SIG-M5 (cell line): ENCODE measurements at places on chromosomes 2 and 18.

DNA sequence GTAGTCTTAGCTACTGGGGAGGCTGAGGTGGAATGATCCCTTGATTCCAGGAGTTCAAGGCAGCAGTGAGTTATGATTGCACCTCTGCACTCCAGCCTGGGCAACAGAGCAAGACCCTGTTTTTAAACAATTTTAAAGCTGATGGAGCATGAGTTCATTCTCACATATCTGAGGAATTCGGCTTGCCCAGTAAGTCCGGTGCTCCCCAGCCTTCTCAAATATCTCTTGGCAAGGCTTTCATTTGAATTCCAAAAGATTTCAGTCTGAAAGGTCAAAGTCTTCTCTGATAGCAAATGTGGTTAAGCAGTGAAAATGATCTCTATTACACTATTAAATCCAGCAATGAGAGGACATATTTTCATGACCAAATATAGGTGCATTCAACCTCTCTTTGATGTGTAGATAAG, 27.9 kb downstream of the PIEZO2 start:
- no peak for DNase-seq

GRCh38 chr2:64839844-64840243, 149.4 kb upstream of the SLC1A4 start:
- no peak for DNase-seq

GRCh38 chr18:9337873-9338272, 3.3 kb downstream of the TWSG1 start:
- peak; percentile 67 for DNase-seq

- DNase-seq = no peak
Observed at GRCh38 chr2:27621524-27621923, 7.3 kb downstream of the CCDC121 start.

DNA sequence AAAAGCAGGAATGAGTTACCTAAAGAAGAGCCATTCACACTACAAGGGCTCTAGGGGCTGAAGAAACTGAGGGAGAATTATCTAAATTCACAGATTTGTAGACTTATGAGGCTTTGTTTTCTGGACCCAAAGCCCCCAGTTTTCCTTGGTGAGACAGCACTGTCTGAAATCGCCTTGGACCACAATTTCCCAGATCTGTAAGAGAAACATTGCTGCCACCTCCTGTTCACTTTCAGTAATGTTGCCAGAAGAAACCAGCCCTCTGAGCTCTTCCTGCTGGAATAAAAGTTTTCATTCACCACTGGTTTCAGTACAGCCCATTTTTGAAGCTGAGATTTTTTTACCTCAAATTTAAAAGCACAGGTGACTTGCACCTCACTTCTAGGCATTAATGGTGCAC, 169.2 kb downstream of the CDH20 start:
- DNase-seq = no peak

DNA sequence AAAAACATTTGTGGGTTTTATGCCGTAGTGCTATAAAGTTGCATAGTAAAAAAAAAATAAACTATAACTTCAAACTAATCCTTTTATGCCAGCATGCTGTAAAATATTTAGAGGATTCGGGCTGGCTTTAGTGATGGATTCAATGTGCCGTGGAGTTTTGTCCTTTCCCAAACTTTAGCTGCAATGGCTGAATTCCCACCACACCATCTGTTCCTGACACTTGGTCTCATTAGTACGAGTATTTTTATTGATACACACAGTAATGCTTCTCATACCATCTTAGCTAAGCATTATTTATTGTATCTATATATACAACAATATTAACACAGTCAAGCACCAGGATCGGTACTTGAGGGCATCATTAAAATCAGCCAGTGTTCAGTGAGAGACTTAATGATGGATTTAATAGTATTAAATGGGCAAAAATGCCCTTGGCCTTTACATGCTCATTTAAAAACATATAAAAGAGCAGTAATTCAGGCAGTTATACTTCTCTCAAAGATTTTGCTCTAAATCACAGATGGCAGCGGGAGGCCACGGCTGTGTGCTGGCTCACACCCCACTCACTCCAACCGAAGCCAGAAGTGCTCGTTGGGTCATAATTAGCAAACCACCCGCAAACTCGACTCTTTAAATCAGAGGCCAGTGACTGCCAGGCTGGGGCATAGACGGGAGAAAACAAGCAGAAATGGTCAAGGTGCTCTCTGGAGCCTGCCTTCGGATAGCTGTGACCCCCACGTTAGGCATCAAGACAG, 297.0 kb upstream of the REV1 start:
- DNase-seq = no peak

- no peak for DNase-seq
Observed at GRCh38 chr2:218295029-218295428, 2.7 kb upstream of the TMBIM1 start.

DNA sequence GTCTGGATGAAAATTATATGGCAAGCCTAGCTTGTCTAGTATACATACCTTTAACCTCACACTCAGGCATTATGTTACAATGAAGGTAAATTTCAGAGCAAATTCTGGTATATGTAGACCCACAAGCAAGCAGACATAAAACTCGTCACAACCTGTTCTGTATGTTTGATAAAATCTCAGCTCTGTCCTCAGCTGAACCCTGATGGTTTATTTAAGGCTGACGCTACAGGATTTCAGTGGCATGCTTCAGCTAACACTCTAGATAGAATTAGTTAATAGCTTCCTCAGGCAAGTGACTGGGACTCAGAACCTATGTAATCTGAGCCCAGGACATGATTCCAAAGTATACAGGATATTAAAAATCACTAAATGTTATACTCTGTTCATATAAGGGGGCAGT, 68.2 kb upstream of the MC2R start:
- no peak for DNase-seq

- no peak for DNase-seq
Observed at GRCh38 chr2:233036162-233036838, 3.8 kb downstream of the NEU2 start.

- DNase-seq = no peak
Observed at GRCh38 chr18:68103561-68103960, 587.0 kb upstream of the DSEL start.

GRCh38 chr2:171566057-171566456, 43.8 kb downstream of the CYBRD1 start:
- no peak for DNase-seq

DNA sequence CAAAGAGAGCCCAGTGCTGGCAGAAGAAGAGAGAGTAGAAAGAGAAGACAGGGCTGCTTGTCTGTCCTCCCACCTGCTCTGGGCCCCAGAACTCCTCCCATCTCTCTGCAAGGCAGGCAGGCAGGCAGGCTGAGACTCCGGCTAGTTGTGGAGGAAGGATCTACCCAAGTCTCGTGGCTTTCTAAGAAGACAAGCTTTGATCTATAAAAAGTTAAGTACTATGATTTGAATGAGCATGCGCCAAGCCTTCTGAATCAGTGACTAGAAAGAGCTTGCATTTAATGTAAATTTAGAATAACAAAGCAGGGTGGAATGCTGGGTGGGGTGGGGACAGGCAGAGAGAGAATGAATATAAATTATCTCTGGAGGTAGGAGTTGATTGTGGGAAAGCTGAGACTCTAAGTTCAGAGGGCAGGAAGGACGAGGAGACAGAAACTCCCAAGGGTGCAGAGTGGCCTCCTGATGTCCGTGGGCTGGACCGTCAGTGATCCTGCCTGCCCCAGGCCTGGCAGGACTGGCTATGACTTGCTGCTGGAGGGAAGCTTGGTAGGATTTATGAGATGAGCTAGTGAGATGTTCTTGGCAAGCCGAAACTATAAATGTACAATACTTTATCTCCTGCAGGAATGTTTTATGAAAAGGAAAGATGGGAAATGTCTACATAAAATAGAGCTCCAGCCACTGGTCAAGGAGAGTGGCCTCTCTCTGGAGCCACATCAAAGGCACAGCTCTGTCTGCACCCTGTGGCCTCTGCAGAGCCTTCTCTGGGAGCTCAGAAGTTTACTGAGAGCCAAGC, 447.5 kb downstream of the TNS1 start:
- no peak for DNase-seq

GRCh38 chr2:226066391-226066790, 666.9 kb downstream of the NYAP2 start:
- DNase-seq = no peak

GRCh38 chr2:218031771-218032257, 29.0 kb upstream of the TNS1 start:
- DNase-seq = no peak

- DNase-seq = no peak
Observed at GRCh38 chr2:201432621-201433393, 18.5 kb downstream of the TRAK2 start.

- no peak for DNase-seq
Observed at GRCh38 chr18:53686965-53687364, 537.5 kb downstream of the MBD2 start.

- DNase-seq = no peak
Observed at GRCh38 chr2:237143118-237143517, 57.4 kb downstream of the COPS8 start.

- no peak for DNase-seq
Observed at GRCh38 chr18:66734451-66734850, 130.6 kb upstream of the CDH19 start.

DNA sequence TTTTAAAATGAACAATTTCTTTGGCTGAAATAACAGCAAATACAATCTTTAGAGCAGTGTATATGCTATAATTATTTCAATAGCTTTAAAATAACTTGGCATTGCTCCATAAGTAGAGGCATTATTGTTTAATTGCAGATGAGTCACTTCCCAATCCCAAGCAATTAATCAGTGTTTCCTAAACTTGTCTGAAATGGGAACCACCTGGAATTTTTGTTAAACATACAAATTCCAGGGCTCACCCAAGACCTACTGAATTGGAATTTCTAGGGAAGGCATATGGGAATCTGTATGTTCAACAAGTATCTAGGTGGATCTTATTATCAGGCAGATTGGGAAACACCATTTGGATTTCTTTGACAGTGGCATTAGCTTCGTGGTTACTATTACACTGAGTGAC, 27.1 kb upstream of the FMNL2 start:
- no peak for DNase-seq

GRCh38 chr2:114156366-114157056, 266.6 kb downstream of the ACTR3 start:
- DNase-seq = no peak

- peak; percentile 44 for DNase-seq
Observed at GRCh38 chr2:12057436-12058166, 311.2 kb downstream of the LPIN1 start.

- DNase-seq = no peak
Observed at GRCh38 chr2:130987519-130988425, 105.5 kb downstream of the FAM168B start.

DNA sequence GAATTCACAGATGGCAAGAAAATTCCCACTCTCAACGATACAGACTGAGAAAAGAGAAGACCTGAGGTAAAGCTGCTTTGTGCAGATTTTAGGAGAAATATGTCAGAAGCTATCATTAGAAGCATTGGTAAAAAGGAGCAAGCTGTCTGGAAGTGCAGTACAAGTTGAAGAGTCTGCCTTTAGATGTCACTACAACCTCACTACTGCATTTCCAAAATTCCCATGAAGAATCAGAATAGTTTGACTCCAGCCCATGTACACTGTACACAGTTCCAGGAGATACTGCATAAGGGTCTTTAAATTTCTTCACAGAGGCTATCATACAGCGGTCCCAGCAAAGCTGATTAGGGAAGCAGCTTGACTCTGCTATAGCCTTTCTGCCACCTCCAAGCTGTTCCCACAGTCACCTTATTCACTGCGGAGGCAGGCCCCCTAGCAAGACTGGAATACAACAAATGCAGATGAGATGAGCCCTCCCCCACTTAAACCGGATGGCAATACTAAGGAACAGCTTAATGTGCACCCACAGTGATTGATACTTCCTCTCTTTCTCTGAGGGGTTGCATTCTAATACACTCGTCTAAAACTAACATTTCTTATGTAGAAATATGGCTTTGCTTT, 527.4 kb downstream of the TMEM182 start:
- DNase-seq = no peak

GRCh38 chr18:49970319-49970718, 157.0 kb upstream of the ACAA2 start:
- DNase-seq = no peak

DNA sequence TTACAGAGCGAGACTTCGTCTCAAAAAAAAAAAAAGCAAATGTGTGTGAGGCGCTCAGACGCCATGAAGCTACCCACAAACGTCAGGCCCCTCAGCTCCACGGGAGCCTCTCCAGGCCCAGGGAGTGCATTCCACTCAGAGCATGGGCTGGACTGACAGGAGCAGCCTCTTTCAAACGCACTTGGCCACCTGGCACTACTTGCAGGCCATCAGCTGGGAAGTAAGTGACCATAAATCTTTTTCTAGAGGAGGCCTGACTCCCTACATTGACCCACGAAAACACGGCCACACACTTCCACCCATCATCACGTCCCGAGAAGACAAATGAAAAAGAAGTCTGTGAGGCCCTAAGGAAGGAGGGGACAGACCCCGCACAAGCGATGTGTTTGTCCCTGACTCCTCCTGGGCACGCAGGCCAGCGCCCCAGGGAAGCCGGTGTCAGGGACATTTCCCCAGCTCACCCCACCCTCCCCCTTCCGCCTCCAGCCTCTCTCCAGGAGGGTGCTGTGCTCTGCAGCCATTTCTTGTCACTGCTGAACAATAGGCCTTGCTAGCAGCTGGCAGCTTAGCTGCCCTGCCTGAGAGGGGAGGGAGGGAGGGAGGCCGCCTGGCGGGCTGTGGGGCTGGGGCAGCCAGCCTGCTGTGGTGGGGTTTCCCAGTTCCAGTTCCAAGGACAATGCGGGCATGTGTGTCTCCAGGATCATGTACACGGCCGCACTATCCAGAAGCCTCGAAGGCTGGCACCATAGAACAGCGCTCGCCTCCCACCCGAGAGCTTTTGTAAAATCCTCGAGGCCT, 26.6 kb downstream of the SERTAD2 start:
- no peak for DNase-seq

GRCh38 chr2:216942465-216942864, 82.6 kb upstream of the TNP1 start:
- DNase-seq = no peak

- DNase-seq = no peak
Observed at GRCh38 chr2:5315512-5315911, 376.7 kb upstream of the SOX11 start.

DNA sequence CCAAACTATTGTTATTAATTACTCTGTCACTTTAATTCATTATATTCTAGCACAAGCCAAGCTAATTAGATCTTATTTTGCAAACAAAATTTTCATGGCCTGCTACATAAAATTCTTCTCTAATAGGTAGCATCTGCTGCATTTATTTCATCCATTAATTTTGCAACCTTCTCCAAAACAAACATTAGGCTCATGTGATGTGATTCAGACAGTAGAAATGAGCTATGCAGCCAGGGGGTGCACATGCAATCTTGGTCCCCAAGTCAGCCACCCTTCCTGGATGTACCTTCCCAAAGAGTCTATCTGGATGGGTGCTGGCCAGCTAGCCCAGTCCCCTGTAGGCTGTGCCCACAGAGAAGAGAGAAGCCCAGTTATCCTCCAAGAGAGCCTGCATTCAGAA, 242.1 kb upstream of the OSR1 start:
- no peak for DNase-seq

GRCh38 chr18:54958704-54959625, at the start of gene CCDC68:
TSS of gene CCDC68 (minus strand) at chr18:54959461. CDS start at chr18:54942791, 16,670 bp downstream.
- no peak for DNase-seq

DNA sequence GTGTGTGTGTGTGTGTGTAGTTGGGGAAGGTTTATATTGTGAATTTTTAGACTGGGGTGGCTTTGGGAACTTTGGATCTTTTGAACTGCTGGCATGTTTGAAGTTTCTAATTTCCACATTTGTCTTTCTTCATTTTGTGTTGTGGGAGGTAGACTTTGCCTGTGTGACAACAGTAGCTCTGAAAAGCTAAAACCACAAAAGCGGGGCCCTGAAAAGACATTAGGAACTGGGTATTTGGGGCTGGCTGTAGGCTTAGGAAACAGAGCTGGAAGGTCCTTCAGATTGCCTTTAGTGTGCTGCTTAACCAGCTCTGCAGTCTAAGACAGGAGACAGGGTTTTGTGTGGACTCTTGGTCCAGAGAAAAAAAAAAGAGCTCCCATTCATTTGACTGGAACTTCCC, 27.2 kb upstream of the DOCK10 start:
- no peak for DNase-seq
